NCI-H2227 treated with DMSO at 0.1 percent for 48 hours (cell line): ENCODE measurements at places on chromosomes 7 and 10.

- DNase-seq, result no peak
Observed at GRCh38 chr7:83119026-83119382, 43.7 kb downstream of the PCLO start.

- DNase-seq, result no peak
Observed at GRCh38 chr10:95242581-95243317, 48.1 kb downstream of the PDLIM1 start.

DNA sequence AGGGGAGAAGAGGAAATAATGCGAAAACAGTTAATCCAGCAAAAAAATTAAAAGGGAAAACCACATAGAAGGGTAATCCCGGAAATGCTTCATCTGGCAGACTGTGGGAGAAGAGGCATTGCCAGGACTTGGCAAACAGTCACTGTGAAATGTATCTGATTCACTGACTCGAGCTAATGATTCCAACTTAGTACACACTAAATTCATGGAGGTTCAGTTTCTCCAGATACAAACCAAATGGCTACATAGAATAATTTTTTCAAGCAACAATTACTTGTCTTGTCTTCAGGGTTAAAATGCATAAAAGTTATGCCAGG, 36.4 kb downstream of the GDI2 start:
- no peak for DNase-seq

DNA sequence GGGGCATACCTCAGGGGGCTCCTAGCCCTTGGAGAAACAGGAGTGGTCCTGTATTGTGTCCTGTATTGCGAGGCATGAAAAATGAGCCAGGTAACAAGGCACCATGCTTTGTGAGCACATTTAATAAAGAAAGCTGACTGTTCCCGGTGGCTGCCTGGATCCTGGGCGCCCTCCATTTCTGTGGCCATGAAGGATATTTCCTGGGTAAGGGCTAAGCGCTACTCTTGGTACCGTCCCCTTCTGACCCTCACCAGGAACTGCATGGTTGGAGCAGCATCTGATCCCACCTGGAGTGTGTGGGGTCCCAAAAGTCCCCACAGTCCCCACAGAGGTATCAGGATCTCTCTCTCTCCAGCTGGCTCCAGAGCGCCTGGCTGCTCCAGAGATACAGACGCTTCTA, 139.5 kb downstream of the MAPK8 start:
- no peak for DNase-seq

DNA sequence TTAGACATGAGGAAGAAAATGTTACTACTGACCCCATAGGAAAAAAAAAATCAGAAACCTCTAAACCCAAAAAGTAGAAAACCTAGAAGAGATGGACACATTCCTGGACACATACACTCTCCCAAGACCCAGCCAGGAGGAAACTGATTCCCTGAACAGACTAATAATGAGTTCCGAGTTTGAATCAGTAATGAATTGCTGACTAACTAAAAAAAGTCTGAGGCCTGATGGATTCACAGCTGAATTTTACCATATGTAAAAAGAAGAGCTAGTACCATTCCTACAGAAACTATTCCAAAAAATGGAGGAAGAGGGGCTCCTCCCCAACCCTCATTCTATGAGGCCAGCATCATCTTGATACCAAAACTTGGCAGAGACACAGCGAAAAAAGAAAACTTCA, 75.8 kb downstream of the HBP1 start:
- DNase-seq, result no peak

- DNase-seq, result no peak
Observed at GRCh38 chr10:58648131-58648530, 135.5 kb downstream of the BICC1 start.

GRCh38 chr7:13743226-13743625, 246.2 kb downstream of the ETV1 start:
- DNase-seq, result no peak

GRCh38 chr7:56007891-56008290, 43.4 kb downstream of the PSPH start:
- no peak for DNase-seq

DNA sequence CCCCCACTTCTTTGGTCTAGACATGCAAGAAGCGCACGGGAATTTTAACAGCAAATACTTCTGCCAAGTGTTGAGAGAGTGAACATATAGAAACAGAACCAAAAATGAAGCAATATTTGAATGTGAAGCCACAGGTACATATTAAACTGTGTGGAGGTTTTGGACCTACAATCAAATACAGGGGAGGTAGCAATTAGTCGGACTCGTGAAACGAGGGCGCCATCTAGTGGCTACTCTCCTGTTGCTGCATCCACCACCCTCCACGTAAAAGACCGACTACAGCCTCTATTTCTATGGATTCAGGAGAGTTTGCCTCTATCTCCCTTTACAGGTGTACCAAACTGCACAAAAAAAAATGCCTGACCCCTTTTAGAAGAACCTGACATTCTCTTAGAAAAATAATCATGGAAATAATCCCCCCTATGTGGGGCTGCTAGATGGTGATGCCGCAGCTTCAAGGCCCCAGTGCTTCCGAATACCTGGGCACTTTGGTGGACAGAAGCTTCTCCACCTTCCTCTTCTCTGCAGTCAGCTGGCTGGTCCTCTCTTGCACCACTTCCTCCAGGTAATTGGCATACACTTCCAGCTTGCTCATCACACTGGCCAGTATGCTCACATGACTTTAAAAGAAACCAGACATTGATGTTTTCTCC, 31.7 kb downstream of the TECTB start:
- peak; percentile 18 for DNase-seq

DNA sequence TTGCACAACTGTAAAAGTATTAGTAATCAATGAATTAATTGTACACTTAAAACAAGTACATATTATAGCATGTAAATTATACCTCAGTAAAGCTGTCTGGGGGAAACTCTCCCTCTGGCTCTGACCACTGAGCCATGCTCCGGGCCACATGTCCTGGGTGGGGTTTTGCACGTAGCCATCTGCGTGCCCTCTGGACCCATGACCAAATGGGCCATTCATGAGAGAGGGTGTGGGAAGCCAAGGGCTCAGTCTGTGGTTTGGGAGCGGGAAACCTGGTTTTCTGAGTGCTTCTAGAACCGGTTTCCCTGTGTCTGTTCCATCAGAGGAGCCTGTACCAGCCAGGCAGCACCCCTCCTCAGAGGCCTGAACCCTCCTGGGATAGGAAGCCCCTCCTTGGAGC, 143.2 kb downstream of the SH3PXD2A start:
- no peak for DNase-seq

GRCh38 chr7:134750083-134751062, 29.1 kb upstream of the CALD1 start:
- no peak for DNase-seq

DNA sequence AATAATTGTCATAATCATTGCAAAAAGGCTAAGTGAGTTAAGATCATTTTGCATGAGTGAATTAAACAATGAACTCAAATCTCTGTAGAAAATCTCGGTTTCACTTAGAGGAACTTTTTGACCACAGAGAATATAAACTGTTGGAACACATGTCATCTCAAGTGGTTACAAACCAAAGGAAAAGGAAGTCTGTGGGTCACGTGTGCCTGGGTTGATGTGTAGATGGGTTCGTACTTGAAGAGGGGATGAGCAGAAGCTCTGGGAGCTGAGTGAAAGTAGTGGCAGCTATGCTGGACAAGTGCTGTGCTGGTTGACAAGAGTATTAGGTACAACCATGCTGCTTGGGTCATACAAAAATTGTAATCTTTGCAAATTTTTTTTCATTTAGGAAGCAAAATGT, 35.0 kb downstream of the GLRX3 start:
- DNase-seq, result no peak

- DNase-seq, result no peak
Observed at GRCh38 chr7:49443515-49443914, 329.9 kb upstream of the VWC2 start.

- DNase-seq, result no peak
Observed at GRCh38 chr10:112208997-112209396, 25.4 kb upstream of the GPAM start.

GRCh38 chr7:521221-522070, 1.8 kb upstream of the PDGFA start:
- DNase-seq, result no peak

- DNase-seq, result no peak
Observed at GRCh38 chr10:87675396-87676376, 16.0 kb downstream of the PAPSS2 start.

DNA sequence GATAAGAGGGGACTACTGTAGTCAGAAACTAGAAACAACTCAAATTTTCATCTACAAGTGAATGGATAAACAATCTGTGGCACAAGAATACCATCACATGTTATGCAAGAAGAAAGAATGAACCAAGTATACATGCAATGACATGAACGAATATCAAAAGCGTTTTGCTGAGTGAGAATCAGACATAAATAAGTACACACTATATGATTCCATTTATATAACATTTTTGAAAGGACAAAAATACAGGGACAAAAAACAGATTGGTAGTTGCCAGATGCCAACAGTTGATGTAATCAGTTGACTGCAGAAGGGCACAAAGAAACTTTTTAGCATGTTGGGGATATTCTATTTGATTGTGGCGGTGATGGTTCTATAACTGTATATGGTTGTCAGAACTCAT, 33.6 kb downstream of the CTNNA3 start:
- DNase-seq, result no peak

GRCh38 chr10:133006806-133007205, 64.4 kb upstream of the CFAP46 start:
- DNase-seq, result no peak

GRCh38 chr7:38273286-38273995, at the start of gene TARP:
TSS of gene TARP (minus strand) at chr7:38273636.
- no peak for DNase-seq

DNA sequence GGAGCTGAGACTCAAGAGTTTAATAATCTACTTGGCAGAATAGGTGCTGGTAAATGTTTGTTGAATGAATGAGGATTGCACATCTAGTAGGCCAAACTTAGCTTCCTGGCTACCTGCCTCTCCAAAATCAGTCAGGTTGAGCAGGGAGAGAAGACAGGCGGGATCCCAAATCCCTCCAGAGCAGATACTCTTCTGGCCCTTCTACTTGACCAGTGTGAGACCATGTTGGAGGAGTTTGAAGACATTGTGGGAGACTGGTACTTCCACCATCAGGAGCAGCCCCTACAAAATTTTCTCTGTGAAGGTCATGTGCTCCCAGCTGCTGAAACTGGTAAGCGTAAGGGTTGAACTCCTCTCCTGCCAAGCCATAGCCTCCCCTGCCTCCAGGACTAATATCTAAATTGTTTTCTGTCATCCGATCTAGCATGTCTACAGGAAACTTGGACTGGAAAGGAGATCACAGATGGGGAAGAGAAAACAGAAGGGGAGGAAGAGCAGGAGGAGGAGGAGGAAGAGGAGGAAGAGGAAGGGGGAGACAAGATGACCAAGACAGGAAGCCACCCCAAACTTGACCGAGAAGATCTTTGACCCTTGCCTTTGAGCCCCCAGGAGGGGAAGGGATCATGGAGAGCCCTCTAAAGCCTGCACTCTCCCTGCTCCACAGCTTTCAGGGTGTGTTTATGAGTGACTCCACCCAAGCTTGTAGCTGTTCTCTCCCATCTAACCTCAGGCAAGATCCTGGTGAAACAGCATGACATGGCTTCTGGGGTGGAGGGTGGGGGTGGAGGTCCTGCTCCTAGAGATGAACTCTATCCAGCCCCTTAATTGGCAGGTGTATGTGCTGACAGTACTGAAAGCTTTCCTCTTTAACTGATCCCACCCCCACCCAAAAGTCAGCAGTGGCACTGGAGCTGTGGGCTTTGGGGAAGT, 2.2 kb upstream of the MBLAC1 start:
- DNase-seq, result no peak

- no peak for DNase-seq
Observed at GRCh38 chr7:140587243-140587642, 53.4 kb downstream of the DENND2A start.

- DNase-seq, result peak; percentile 65
Observed at GRCh38 chr7:130356121-130356875, 11.7 kb downstream of the CPA5 start.

DNA sequence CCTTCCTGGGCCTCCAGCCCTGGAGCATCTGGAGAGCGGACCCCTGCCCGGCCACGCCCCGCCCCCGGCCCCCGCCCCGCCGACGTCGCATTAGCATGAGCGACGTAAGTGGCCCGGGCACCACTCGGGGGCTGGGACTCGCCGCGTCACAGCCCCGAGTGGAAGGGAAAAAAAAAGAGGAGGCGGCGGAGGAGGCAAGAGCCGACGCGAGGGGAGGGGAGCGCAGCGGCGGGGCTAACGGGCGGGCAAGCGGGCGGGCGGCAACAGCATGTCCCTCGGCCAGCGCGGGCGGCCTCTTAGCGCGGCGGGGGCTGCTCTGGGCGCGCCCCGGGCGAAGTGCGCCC, at the start of gene SLC18A3:
TSS of gene SLC18A3 (plus strand) at position 197 of the 344 bp plus-strand sequence. CDS start 431 bp downstream, outside the sequence.
- peak; percentile 63 for DNase-seq

GRCh38 chr10:58579011-58579655, 66.5 kb downstream of the BICC1 start:
- no peak for DNase-seq

DNA sequence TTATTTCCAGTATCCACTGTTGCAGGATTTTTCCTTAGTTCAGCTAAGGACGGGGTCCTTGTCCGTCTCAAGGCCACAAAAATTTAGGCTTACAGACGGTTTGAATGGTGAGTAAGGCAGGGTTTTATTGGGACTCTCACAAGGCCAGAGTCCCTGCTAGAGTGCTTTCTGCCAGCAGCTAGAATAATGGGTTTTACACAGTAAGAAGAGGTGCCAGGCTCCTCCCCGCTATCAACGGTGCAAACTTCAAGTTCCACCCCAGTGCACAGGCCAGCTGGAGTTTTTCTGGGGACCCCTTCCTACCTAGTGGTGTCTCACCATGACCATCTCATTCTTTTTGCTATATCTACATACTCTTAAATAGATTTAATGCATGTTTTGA, 198.5 kb upstream of the KCTD7 start:
- DNase-seq, result no peak

GRCh38 chr7:137704723-137705122, 142.1 kb downstream of the DGKI start:
- DNase-seq, result no peak

- DNase-seq, result no peak
Observed at GRCh38 chr7:5276611-5277010, 6.1 kb upstream of the SLC29A4 start.

GRCh38 chr7:45064047-45064725, 24.6 kb downstream of the NACAD start:
- DNase-seq, result no peak

DNA sequence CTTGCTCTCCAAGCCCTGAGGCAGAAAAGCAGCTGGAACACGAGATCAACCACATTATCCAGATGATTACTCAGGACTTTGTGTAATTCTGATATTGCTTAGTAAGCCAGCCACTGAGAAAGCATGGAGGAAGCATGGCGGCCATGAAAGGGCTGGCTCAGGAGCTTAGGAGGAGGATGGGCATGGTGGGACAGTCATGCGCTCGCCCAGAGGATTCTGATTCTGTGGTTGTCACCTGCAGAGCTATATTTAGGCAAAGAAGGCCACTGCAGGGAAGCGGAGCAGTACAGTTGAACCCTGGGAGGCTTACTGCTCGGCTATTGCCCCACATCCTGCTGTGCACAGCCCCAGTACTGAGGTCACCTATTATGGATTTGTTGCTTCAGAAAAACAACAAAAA, 128.8 kb upstream of the DNAJB12 start:
- DNase-seq, result no peak
